ENCODE measurements at places on chromosomes 16 and 17. TPM values are rescaled to one million over a fixed set of nuclear protein-coding genes. Genes with fewer than 3 reads are reported as not detected.

Gene TMEM238L
- total RNA-seq, result not detected

- DNase-seq, result no peak
Observed at GRCh38 chr17:6548034-6548433, 8.3 kb downstream of the PITPNM3 start.

DNA sequence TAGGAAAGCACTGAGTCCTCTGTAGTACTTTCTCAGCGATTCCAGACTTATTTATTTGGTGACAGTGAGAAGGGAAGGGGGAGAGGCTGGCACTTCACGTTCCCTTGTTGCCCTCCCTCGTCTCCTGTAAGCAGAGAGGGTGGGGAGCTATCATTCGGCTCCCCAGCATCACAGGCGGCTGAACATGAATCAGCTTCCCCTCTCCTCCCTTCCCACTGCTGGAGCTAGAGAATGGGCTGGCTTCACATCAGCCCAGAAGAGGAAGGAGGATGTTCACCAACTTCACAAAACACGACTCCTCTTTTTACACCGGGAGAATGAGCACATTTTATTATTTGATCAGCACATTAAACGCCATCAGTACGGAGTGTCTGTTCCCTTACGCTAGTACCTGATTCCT lies 6.7 kb upstream of the CMIP start:
- DNase-seq, result no peak

DNA sequence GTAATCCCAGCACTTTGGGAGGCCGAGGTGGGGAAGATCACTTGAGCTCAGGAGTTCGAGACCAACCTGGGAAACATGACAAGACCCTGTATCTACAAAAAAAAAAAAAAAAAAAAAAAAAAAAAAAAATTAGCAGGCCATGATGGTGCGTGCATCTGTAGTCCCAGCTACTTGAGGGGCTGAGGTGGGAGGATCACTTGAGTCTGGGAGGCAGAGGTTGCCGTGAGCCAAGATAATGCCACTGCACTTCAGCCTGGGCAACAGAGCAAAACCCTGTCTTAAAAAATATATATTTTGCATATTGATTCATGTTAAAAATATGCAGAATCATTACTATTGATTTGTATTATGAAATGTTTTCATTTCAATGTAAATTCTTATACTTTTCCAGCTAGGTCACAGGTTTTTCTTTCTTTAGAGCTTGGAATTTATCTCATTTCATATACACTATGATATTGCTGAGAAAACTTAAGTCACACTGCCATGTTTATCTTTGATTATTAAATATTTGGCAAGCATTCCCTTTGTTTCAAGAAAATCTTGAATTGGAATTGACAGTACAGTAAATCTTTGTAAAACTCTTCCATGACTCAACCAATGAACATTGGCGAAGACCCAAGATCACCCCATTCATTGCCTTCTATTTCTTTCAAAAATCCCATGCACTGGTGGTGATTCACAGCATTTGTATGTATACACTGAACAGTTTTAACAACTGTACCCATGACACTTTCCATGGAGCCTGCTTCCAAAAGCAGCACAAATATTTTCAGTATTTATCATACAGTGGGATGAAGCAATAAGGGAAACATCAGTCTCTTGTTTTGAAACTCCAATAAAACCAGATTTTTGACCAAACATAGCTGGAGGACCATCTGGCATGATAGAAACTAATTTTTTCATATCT lies 83.5 kb upstream of the TNRC6A start:
- no peak for DNase-seq

- no peak for DNase-seq
Observed at GRCh38 chr17:80168371-80168770, 1.5 kb upstream of the CARD14 start.
